ENCODE measurements at places on chromosomes 13 and 19.
A peak's percentile ranks its signal among the peaks of the same experiment; 100 is the strongest.

DNA sequence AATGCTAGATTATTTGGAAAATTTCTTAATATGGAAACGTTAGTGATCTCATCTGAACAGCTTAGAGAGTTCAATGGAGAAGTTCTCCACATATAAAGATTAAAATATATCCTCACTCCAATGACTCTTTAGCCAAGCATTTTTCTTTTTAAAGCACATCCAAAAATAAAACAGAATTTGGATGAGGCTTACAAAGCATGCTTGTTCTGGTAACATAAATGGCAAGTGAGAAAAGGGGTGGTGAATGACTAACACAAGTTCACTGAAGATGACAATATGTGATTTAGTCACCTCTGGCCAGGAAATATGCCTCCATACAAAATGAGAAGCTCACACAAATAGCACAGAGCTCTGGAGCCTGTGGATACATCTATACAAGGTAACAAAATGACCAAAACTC is 253.0 kb downstream of the PCDH20 start:
- peaks cover 8% of the 10 kb centered on the region for H3K4me1 ChIP-seq
- no peak overlapping the region for H3K27ac ChIP-seq
- no peaks in the 10 kb centered on the region for H3K27me3 ChIP-seq
- no peak overlapping the region for H3K4me3 ChIP-seq
- no peaks in the 10 kb centered on the region for H3K36me3 ChIP-seq
- DNase-seq: no peak

DNA sequence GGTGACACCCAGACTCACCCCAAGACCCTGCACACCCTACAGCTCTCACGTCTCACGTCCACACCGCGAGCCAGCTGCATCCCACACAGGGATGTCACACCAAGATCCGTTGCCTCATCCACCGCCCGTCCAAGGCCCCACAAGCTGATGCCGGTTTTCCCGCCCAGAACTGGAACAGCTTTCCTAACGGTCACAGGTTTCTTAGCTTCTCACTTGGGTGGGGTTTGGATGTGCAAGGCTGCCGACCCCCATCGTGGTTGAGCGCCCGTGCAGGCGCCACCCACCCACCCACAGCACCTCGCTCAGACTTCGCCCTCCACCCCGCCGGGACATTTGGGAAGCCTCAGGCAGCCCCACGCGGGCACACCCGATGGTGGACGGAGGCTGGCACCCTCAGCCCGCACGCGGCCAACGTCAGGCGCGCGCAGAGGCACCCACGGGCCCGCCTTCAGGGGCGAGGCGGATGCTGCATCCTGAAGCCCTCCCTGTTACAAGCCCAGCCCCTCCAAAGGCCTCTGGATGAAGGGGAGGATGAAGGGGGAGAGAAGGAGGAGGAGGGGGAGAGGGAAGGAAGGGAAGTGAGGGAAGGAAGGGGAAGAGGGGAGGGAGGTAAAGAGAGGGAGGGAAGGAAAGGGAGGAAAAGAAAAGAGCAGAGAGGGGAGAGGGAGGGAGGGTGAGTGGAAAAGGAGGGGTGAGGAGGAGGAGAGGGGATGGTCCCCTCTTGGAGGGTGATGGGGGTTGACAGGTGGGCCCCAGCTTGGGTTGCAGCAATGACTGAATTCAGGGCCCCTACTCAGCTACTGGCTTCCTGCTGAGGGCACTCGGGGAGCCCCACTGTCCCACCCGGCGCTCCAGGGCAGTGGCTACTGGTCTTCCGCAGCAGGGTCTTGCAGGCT is 12.8 kb downstream of the ONECUT3 start:
- no peaks in the 10 kb centered on the region for H3K36me3 ChIP-seq
- no peak overlapping the region for H3K27ac ChIP-seq
- DNase-seq: no peak
- peaks cover 5% of the 10 kb centered on the region for H3K4me1 ChIP-seq

DNA sequence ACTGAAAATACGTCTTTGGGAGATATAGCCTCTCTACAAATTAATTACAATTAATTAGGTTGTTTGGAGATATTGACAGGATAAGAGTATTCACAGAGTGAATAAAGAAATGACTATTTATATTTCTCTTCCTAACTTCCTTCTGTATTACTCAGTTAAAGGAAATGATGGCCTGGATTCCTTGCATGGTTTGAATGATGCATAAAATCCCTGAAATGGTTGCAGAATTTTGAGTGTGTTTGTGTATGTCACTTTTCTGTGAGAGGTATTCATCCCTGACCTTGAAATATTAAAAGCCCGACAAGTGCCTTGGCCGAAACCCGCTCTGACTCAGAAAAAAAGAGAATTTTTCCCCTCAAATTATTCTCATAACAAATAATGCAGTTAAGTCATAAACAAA is 90.0 kb downstream of the PDS5B start:
- no peak overlapping the region for H3K27ac ChIP-seq
- H3K4me3 ChIP-seq: no peak overlapping the region
- no peaks in the 10 kb centered on the region for H3K27me3 ChIP-seq
- DNase-seq: no peak

DNA sequence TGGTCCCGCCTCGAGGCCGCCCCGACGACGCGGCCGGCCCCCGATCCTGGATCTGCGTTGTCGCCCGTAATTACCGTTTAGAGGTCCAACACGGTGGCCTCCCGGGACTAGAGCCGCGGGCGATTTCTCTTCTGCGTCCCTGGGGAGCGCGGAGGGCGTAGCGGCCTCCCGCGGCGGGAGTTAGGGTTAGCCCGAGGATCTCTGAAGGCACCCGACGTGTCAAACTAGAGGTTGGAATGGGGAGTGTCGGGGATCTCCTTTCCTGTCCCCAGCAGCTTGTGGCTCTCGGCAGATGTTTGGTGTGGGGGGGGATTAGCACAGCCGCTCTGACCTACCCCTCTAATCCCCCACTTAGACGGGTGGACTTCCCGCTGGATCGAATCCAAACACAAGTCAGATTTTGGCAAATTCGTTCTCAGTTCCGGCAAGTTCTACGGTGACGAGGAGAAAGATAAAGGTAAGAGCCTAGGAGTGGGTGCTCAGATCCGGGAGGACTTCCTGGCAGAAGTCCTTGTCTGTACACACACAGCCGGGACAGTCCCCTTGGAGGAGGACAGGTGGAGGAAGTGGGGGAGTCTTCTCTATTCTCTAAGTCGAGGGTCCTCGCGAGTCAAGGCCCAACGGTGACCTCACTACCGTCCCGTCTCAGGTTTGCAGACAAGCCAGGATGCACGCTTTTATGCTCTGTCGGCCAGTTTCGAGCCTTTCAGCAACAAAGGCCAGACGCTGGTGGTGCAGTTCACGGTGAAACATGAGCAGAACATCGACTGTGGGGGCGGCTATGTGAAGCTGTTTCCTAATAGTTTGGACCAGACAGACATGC is 581 bp downstream of the CALR start:
- H3K27me3 ChIP-seq: no peaks in the 10 kb centered on the region
- peak overlapping the region; percentile 95 for H3K27ac ChIP-seq
- peak; percentile 78 for DNase-seq
- peak overlapping the region; percentile 100 for H3K4me3 ChIP-seq
- H3K36me3 ChIP-seq: peaks cover 46% of the 10 kb centered on the region

- H3K27me3 ChIP-seq: no peaks in the 10 kb centered on the region
- H3K36me3 ChIP-seq: no peaks in the 10 kb centered on the region
- no peak overlapping the region for H3K4me3 ChIP-seq
- no peaks in the 10 kb centered on the region for H3K4me1 ChIP-seq
- DNase-seq: no peak
- H3K27ac ChIP-seq: no peak overlapping the region
These were observed 44.3 kb upstream of the N4BP2L1 start for GRCh38 chr13:32472194-32472621.

GRCh38 chr19:44807652-44808462 is 1.0 kb upstream of the BCAM start:
- no peaks in the 10 kb centered on the region for H3K27me3 ChIP-seq
- DNase-seq: no peak
- peak overlapping the region; percentile 77 for H3K27ac ChIP-seq

GRCh38 chr19:4575267-4576015 is 16.0 kb upstream of the SEMA6B start:
- H3K36me3 ChIP-seq: no peaks in the 10 kb centered on the region
- DNase-seq: peak; percentile 78
- no peaks in the 10 kb centered on the region for H3K4me1 ChIP-seq

DNA sequence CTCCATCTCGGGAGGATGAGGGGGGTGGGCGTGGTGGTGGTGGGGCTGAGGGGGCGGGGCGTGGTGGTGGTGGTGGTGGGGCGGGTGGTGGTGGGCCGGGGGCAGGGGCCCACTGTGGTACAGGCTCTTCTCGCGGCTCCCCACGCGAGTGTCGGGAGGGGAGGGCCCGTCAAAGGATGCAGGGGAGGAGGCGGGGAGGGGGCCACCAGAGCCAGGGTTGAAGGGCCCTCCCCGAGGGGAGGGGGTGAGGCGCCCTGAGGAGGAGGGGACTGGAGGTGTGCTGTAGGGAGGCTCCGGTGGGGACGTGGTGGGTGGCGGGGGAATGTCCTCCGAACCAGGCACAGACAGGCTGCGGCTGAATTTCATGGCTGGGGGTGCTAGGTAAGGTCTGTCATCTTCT is 19.6 kb downstream of the C19orf81 start:
- no peak overlapping the region for H3K27ac ChIP-seq
- H3K4me3 ChIP-seq: no peak overlapping the region
- peaks cover 92% of the 10 kb centered on the region for H3K27me3 ChIP-seq
- H3K4me1 ChIP-seq: peaks cover 15% of the 10 kb centered on the region

- H3K4me1 ChIP-seq: no peaks in the 10 kb centered on the region
- no peak overlapping the region for H3K4me3 ChIP-seq
- no peaks in the 10 kb centered on the region for H3K36me3 ChIP-seq
- H3K27me3 ChIP-seq: no peaks in the 10 kb centered on the region
These were observed 709.4 kb downstream of the PCDH9 start for GRCh38 chr13:66520511-66521355.

- no peaks in the 10 kb centered on the region for H3K27me3 ChIP-seq
- H3K4me1 ChIP-seq: no peaks in the 10 kb centered on the region
- no peak for DNase-seq
- H3K27ac ChIP-seq: no peak overlapping the region
- peaks cover 5% of the 10 kb centered on the region for H3K36me3 ChIP-seq
These were observed 9.2 kb downstream of the NOSIP start for GRCh38 chr19:49570997-49571676.

- H3K27ac ChIP-seq: no peak overlapping the region
- no peaks in the 10 kb centered on the region for H3K27me3 ChIP-seq
- no peaks in the 10 kb centered on the region for H3K36me3 ChIP-seq
- no peak for DNase-seq
- H3K4me1 ChIP-seq: no peaks in the 10 kb centered on the region
These were observed 104.5 kb upstream of the DIAPH3 start for GRCh38 chr13:60268203-60268555.

DNA sequence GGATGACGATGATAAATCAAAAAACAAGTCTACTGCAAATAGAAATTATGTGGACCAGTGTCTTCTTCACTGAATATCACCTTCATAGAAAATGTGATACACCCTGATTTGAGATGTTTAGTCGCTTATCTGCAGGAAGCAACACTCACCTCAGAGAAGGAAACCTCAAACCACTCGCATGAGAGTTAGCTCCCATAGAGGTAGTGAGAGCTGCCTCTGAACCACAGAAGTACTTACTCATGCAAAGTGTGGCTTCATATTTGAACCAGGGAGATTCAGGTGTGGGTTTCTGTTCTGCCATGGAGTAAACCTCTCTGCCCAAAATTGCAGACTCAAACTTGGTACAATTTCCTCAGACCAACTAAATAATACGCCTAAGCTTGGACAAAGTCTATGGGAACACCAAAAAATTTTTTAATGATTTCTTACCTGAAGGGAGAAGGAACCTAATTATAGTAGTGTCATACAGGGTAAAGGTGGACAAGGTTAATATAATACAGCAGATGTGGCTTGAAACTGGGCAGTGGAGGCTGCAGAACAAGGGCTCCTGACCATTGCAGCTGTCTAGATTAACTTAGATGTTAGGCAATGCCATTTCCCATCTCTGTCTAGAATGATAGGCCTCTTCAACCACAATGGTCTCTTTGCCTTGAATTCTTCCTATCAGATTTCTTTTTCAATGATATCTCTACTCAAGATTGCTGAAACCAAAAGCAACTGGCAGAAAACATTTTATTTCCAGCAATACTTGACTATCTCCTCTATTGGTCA is 29.6 kb upstream of the RCBTB2 start:
- no peak overlapping the region for H3K4me3 ChIP-seq
- H3K27me3 ChIP-seq: no peaks in the 10 kb centered on the region
- no peak overlapping the region for H3K27ac ChIP-seq
- H3K36me3 ChIP-seq: no peaks in the 10 kb centered on the region
- H3K4me1 ChIP-seq: no peaks in the 10 kb centered on the region
- DNase-seq: no peak

- H3K27me3 ChIP-seq: peaks cover 49% of the 10 kb centered on the region
- no peak for DNase-seq
- H3K4me1 ChIP-seq: peaks cover 13% of the 10 kb centered on the region
- H3K4me3 ChIP-seq: peak overlapping the region; percentile 17
These were observed 1.4 kb downstream of the MATK start for GRCh38 chr19:3784607-3785450.

GRCh38 chr13:112790735-112791641 is 101.2 kb downstream of the ATP11A start:
- no peaks in the 10 kb centered on the region for H3K4me1 ChIP-seq
- no peak for DNase-seq
- H3K36me3 ChIP-seq: no peaks in the 10 kb centered on the region
- H3K27ac ChIP-seq: no peak overlapping the region
- no peaks in the 10 kb centered on the region for H3K27me3 ChIP-seq

DNA sequence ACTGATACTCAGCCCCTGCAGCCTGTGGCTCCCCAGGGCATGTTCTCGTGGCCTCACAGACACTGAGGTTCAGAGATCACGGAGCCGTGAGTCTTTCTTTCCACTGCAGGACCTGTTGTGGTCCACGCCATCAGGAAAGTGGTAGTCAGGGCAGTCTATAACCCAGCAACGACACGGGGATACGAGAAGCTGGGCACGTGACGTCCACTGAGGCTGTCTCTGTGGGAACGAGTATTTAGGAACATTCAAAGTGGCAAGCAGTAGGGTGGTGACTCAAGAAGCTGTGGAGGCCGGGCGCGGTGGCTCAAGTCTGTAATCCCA is 29.6 kb upstream of the CCNE1 start:
- H3K27ac ChIP-seq: no peak overlapping the region
- no peak overlapping the region for H3K4me3 ChIP-seq
- H3K36me3 ChIP-seq: no peaks in the 10 kb centered on the region
- no peak for DNase-seq

DNA sequence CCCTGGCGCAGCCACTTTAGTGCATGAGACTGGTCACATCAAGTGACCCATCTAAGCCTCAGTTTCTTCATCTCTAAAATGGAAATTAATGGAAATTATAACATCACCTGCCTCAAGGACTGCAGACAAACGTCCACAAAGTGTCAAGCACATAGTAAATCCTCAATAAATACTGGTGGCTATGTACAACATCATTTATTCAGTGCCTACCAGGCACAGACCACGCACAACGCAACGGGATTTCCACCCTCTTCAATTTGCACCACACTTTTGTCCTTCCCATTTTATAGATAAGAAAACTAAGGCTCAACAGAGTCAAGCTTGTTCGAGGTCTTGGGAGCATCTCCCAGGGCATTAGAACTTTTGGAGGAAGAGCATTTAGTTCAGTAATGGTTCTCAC is 1.4 kb downstream of the ELAVL1 start:
- DNase-seq: no peak
- H3K36me3 ChIP-seq: peaks cover 5% of the 10 kb centered on the region
- H3K27ac ChIP-seq: no peak overlapping the region
